Iris pigment epithelial cell (primary cell): ENCODE measurements at places on chromosomes 13 and 19.

DNA sequence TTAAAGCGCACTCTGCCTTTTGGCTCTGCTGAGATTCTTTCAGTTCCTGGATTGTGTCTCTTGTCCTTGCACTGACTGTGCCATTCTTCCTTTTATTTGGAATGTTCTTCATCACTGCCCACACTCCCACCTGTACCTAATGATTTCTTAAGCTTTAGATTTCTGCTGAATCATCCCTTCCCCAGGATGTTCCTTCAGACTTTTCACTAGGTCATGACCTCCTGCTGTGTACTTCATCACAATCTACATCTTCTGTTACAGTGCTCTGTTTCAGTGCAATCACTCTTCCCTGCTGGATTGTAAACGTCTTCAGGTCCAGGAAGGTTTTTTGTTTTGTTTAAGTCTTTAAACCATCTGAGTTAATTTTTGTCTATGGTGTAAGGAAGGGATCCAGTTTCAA, 281.0 kb downstream of the ATP8A2 start:
- DNase-seq = no peak

DNA sequence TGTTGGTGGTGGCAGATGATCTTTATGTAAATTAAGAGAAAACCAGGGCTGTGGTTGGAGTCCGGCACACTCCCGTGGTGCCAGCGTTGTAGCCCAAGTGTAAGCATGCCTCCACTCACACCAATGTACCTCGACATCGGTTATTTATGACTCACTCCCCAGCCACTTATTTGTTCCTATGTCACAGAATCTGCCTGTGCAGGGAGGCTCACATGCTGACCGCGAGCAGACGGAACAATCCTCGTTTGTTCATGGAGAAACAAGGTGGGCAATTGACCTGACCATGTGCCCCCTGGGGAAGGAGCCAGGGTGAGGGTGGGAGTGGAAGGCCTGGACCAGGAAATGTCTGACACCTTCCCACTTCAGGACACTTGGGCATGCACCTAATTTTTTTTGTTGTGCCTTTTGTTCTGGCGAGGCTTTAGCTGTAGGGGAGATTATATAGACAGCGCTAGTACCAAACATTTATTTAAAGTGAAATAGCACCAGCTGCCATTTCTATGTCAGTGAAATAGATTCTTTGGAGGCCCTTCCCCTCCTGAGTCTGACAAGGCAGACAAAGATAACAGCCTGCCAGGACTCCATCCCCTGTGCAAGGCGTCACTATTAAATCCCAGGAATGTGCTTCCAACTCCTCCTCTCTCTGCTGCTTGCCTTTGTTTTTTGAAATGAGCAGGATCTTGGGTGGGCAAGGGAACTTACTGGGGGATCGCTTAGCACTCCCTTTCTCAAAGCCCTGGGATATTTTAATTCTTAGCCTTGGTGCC, 394.2 kb downstream of the FGF9 start:
- DNase-seq = no peak

DNA sequence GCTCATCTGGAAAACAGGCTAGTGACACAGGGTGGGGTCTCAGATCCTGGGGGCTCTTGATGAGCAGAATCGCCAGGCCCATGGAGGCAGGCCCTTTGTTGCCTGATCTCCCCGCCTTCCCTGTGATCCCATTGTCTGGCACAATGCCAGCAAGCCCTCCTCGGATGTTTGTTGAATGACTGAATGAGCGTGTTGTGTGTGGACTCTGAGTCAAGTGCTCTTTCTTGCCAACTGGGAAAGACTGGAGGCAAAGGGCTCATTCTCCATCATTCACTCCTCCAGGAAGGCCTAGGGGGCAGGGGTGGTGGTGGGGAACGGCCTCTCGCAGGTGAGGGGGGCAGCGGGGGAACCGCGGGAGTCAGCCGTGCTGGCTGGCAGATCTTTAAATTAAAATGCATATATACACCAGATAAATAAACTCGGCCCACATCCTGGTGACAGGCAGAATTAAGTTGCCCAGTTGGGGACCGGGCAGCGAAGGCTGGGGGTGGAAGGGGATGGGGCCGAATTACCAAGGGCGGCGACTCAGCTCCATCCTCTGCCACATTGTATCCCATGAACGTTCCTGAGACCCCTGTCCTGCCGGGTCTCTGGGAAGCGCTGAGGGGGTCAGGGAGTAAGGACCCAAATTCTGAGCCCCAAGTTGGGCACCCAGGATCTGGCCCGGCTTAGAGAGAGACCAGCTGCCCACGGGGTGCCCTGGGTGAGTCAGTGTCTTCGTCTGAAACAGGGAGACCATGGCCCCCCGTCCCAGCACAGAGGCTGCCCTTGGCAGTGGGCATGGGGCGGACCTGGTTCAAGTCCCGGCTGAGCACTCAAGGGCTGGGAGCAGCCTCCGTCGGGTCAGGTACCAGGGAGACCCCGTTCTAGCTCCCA, 24.5 kb downstream of the EFNA2 start:
- no peak for DNase-seq

DNA sequence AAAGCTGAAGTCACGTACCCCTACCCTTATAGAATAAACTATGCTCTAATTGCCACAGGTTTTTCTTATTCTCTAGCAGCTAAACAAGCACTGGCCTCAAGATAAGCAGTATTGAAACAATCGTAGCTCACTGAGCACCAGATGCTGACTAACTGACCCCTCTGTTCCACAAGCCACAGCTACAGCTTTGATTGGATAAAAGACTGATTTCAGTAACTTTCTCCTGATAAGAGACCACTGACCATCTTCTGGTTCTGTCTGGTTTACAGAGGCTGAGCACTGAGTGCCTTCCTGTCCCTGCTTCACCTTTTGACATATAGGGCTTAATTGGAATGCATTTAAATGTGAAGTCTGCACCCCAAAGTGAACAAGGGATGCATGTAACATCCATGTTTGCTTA, 8.4 kb upstream of the RAP2A start:
- DNase-seq = no peak

DNA sequence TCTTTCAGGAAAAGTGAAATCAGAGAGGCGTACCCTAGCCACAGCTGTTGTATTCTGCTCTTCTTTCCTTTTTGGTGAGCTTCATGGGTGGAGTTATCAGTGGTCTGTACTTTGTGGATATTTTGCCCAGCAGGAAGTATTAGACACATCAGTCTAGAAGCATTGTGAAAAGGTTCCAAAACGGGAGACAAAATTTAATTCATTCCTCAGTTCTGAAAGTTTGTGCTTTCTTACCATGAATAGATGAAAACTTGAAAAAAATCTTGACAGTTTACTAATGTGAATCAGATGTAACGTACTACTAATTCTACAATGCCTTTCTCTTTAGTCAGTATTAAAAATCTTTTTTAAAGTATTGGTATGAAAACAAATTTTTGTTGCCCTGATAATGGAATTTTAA, 116.8 kb downstream of the DNAJC3 start:
- DNase-seq = no peak

- no peak for DNase-seq
These were observed 845.3 kb upstream of the MIR17HG start for GRCh38 chr13:90502153-90502552.

- peak; percentile 12 for DNase-seq
These were observed 426.2 kb downstream of the PCDH9 start for GRCh38 chr13:66803808-66804456.

GRCh38 chr19:33825556-33825955, 28.9 kb downstream of the KCTD15 start:
- DNase-seq = no peak

DNA sequence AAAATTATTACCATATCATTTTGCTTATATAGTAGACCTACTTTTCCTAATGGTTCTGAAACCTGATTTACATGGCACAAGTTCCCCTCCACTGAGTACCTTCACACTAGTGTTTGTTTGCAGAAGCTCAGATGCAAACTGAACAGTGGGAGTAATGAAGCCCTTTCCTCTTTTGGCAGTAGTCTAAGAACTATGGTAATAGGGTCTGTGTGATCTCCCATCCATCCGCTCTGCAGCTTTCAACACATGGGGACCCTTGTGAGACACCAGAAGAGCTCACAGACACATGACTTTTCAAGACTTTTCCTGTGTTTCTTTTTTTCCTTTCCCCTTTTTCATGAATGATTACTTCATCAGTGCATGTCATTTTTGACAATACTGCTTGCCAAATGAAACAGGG, 336.0 kb downstream of the ATP8A2 start:
- no peak for DNase-seq

DNA sequence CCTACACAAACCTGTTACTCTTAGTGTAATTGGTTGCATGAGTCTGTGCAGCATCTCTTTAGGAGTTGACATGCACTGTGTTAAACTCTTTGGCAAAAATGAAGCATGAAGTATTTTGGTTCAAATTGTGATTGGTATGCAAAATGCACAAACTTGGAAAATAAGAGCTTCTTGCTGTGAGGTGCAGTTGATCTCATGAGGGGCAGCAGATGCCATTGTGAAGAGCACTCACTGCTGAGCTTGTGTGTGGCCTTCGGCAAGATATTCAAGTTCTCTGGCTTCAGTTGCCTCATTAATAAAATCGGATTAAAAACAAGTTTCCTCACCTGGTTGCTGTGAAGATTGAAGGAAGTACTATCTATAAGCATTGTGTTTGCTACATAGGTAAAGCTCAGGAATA, 142.3 kb downstream of the KATNAL1 start:
- DNase-seq = no peak

DNA sequence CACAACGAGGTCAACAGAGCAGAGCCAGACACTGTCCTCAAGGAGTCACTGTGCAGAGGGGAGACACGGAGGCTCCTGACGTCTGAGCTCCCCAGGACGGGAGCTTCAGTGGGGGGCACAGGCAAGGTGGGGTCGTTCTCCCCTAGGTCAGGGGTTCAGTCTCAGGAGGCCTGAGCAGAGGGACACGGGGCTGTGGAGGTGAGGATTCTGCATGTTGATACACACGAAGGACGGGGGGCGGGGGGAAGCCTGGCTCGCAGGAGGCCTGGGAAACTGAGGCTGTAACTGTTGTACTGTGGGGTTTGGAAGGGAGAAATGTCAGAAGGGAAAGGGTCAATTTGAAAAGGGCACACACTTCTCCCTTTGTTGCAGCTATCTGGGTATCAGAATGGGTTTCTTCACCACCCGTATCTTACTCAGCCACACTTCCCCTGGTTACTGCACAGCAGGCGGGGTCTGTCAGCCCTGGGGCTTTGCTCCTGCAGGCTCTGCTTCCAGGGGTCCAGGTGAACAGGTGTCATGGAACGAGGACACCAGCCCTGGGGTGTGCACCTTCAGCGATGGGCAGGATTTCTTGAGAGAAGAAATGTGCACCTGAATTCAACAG, 748 bp upstream of the SIGLEC8 start:
- no peak for DNase-seq

DNA sequence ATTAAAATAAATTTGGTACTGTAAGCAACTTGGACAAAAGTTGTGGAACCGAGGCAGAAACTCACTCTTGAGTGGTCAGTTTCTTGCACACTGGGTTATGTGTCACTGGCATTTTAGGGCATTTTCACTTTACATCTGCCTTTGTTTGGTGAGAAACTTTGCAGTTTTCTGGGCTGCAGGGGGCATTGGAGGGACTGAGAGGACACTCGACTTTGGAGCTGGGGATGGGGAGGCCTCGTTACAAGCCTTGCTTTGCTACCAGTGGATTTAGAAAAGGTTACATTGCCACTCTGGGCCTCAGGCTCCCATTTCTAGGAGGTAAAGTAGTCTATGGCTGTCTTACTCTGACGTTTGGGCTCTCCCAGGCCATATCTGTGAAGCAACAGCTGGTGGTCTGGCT, 41.9 kb upstream of the ZNF536 start:
- DNase-seq = no peak

- peak; percentile 22 for DNase-seq
These were observed 126.3 kb downstream of the STK24 start for GRCh38 chr13:98450539-98451111.

- DNase-seq = peak; percentile 7
These were observed 529.9 kb downstream of the SLITRK1 start for GRCh38 chr13:83352391-83352790.

DNA sequence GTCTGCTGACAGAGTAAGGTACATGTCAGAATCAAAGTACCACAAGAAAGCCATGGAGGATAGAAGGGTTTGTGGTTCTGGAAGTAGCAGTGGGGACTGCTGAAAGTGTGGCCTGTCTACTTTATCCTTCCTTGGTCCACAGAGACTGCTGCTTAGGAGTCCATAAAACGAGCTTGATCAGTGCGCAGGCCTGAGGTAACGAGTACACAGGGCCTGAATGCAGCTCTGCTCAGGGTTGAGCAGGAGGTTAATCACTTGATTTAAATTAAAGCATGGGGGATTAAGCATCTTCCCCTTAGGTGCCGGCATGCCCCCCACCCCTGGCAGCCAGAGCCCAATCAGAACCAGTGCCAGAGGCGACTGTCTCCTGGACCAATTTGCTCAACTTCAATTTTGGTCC, 34.9 kb upstream of the WASF3 start:
- no peak for DNase-seq

GRCh38 chr13:43448605-43449336, 338.0 kb downstream of the ENOX1 start:
- DNase-seq = no peak

GRCh38 chr13:50075619-50076097, 60.4 kb downstream of the KCNRG start:
- no peak for DNase-seq

GRCh38 chr13:76329004-76329403, 557.2 kb downstream of the KCTD12 start:
- no peak for DNase-seq

DNA sequence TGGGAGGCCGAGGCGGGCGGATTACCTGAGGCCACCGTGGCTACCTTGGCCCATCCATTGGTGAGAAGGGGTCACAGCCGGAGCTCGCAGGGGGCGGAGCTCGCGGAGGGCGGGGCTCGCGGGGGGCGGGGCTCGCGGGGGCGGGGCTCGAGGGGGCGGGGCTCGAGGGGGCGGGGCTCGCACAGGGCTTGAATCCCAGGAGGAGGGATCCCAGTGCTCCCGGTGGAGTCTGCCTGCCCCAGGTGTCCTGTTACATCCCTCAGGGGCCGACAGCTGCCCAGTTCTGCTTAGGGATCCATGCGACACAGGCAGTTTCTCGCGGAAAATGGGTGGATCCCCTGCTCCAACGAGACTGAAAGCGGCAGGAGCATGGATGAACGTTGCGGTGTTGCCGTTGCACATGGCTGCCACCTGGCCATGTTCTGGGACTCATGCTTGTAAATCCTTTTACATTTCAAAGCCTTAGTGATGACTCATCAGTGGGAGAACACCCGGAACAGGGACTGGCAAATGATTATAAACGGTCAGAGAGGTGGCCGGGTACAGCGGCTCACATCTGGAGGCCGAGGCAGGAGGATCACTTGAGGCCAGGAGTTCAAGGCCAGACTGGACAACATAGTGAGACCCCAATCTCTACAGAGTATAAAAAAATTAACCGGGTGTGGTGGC, 25.1 kb downstream of the TMPRSS9 start:
- peak; percentile 80 for DNase-seq

DNA sequence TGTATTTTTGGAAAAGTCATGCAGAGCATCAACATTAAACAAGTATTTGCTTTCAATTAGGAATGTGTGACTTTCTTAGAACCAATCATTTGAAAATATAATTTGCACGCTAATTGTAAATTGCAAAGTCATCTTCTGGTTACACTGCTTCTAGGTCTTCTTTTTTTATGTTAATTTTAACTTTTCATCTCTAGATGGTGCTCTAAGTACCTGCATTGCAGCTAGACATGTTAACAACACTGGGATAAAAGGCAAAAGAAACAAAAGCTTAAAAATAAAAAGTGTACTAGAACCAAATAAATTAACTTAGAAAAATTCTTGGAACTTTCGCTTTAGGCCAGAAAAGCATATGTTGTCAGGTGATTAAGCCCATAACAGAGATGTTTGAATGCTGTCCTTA, 2758.2 kb downstream of the PCDH9 start:
- DNase-seq = peak; percentile 67
